ENCODE measurements at places on chromosomes 1 and 21. TPM values are rescaled to one million over a fixed set of nuclear protein-coding genes. Genes with fewer than 3 reads are reported as not detected.

- no peak for DNase-seq
Observed at GRCh38 chr1:66618390-66618789, 84.4 kb downstream of the SGIP1 start.

DNA sequence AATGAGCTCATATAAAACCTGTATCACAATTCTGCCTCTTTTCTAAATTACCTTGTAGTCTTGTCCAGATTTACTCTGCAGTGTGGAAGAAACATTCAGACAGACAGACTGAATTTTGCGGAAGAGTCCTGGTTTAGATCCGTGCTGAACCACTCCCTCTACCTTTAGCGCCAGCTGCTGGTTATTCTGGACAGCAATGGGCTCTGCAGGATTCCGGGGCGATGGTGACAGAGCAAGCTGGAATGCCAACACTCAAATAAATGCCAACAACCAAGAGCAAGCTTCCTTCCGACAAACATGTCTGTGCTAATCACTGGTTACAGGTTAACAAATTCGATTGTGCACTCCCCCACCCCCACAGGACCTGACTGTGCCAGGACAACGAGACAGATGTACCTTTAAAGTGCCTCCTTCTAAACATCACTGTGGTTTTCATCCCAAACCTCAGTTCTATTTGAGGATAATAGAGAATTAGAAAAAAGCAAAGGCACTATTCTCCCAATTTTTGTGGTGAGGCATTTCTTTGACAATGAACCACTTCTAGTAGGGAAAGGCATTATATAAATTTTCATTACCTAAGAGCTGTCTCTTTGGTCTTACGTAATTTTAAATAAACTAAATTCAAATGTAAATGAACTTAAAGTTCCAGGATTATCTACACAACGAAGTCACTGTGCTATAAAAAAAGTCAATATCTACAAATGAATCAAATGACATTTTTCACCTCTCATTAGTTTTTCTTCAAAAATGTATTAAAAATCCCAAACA lies 90.4 kb downstream of the INTS7 start:
- DNase-seq, result no peak

DNA sequence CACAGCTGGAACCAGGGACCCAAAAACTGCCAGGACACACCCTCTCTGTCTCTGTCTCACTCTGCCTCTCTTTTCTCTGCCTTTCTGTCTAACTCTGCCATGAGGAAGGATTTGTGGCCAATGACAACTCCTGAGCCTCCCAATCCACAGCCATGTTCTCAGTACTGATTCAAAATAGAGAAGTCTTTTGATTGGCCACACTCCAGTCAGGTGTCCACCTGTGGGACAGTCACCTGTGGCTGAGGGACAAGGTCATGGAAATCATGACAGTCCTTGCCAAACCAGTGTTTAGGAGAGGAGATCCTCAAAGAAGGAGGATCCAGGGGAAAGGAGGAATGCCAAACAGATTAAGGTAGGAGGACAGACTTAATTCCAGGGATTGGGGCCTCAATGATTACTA lies 15.8 kb downstream of the TINAGL1 start:
- DNase-seq, result no peak

- DNase-seq, result no peak
Observed at GRCh38 chr1:245434280-245434679, 279.5 kb downstream of the KIF26B start.

GRCh38 chr1:78840453-78841271 lies 165.9 kb downstream of the ADGRL4 start:
- DNase-seq, result no peak

DNA sequence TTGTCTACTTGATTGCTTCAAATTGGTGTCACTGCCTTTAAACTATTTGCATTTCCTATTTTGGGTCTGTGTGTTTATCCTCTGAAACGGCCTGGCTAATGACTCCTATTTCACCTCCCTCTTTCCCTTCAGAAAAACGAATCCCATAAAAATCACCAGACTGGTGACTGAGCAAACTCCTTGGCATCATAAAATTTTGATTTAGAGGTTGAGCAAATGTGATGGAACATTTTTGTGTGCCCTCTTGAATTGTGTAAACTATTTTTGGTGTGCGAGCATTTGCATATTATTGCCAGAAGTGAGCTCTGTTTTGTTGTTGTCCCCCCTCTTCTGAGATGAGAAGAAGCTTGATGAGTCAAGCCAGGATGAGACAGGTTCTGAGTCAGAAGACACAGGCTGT lies 316.1 kb downstream of the AJAP1 start:
- no peak for DNase-seq

- no peak for DNase-seq
Observed at GRCh38 chr1:162093095-162093494, 23.6 kb downstream of the NOS1AP start.

DNA sequence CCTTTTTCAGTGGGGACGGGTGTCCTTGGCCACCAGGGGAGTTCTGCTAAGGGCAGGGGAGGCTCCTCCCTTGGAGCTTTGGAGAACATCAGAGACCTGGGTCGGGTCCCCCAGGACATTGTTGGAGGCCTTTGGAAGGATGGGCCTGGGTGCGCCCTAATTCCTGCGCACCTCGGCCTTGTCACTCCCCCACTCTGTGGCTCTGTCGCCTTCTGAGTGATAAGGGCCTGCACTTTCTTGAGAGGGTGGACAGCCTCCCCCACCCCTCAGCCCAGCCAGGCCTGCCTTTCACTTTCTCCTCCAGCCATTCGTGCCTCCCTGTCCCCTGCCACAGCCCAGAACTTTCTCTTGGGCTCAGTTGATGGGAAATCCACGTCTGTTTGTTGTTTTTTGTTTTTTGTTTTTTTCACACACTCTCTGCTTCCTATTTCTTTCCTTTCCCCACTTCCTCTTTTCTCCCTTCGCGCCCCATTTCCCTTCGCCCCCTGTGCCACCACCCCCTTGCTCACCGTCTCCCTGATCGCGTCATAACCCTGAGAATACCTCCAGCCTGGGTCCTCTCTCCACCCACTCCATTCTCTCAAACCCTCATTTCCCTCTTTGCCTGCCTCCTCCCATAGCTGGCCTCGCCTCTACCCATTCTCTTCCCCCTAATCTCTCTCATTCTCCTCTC lies 85.6 kb downstream of the PAX7 start:
- DNase-seq, result no peak

CRP gene
- not detected for total RNA-seq

ERO1B gene
- total RNA-seq, result 2.4 TPM

FAAH gene
- 5.0 TPM for total RNA-seq

HPCAL4 gene
- 0.69 TPM for total RNA-seq
